ENCODE measurements at places on chromosomes 5 and 9. TPM values are rescaled to one million over a fixed set of nuclear protein-coding genes. Genes with fewer than 3 reads are reported as not detected.

- DNase-seq, result no peak
Observed at GRCh38 chr9:38043931-38044623, 24.9 kb downstream of the SHB start.

The RETREG1 gene
- 1.9 TPM for total RNA-seq

The GPR21 gene
- total RNA-seq, result not detected

The TEX53 gene
- not detected for total RNA-seq

DNA sequence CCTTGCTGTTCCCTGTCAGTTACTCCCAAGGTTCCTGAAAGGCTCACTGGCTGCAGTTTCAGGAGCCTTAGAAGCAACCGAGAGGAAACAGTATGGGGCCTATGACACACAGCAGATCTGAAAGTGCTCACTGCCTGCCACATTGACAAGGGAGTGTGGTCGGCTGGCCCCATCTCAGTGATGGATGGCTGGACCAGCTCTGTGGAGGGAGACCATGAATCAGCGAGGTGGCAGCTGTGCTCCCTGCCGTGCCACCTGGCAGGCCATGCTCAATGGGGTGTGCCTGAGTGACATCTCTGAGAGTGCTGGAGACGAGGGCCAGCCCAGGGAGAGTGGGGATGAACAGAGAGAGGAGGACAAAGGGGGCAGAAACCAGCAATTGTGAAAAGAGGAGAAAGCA lies 49.1 kb downstream of the DOCK2 start:
- DNase-seq, result peak; percentile 39
